ENCODE measurements at places on chromosomes 13 and 19.

GRCh38 chr13:93146584-93147297, 79.9 kb upstream of the GPC6 start:
- DNase-seq: no peak

DNA sequence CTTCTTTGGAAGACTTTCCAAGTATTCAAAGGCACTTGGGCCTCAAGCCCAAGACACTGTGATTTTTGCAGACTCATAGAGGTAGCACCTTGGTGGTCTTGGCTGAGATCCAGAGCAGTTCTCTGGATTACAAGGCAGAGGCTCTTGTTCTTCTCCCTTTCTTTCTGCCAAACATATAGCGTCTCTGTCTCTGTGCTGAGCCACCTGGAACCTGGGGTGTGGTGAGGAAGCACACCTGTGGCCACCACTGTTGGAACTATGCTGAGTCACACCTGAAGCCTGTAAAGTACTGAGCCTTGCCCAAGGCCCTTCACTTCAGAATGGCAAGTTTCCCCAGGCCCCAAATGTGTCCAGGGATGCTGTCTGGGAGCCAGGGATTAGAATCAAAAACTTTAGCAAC, 127.5 kb downstream of the FREM2 start:
- no peak for DNase-seq

- DNase-seq: no peak
Observed at GRCh38 chr13:114313061-114313860, 1.0 kb upstream of the CHAMP1 start.

- DNase-seq: no peak
Observed at GRCh38 chr13:114152285-114152645, 19.8 kb upstream of the RASA3 start.

DNA sequence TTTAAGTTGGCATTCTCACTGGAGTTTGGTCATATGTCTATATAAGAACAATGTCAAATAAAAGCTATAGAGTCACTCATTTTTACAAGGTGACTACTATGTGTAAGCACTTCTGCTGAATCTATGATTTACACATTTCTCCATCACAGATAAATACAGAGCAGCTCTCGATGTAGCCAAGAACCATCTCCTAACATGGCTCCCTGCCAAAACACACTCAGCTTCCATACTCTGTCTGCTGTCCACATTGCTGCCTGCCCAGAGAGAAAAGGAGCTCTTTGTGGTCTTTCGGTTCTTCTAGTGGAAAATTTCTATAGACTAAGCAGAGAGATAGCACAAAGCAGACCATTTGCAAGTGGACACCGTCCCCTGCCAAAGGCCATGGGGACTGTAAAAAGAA, 190.9 kb upstream of the KLF12 start:
- DNase-seq: no peak

DNA sequence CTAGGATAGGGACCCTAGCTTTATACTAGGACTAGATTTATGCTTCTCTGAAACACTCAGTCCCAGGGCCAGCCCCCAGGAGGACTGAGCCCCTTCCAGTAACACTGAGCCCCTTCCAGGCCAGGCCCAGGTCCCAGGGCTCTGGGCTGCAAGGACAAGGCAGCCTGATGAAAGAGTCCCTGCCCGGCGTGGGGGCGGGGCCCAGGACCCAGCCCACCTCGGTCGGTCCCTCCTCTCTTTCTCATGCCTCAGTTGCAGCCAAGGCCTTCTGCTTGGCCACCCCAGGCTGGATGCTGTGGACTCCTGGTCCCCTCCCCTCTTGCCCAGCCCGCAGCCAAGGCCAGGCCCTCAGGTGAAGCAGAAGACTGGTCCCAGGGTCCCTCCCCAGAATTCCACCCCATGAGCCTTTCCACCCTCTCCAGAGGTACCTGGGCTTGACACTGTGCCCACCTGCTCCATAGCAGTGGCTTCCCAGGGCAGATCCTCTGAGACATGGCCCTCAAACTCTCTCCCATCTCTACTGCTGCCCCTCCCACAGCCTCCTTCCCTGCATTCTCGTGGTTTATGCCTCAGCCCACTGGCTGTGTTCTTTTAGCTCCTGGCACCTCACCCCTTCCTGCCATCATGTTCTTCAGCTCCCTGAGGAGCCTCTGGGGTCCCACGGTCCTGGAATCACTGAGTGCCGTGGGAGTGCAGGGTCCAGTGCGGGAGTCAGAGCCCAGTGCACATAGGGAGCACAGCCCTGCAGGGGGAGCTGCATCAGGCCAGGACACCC, 53.6 kb upstream of the C1QTNF9B start:
- no peak for DNase-seq

DNA sequence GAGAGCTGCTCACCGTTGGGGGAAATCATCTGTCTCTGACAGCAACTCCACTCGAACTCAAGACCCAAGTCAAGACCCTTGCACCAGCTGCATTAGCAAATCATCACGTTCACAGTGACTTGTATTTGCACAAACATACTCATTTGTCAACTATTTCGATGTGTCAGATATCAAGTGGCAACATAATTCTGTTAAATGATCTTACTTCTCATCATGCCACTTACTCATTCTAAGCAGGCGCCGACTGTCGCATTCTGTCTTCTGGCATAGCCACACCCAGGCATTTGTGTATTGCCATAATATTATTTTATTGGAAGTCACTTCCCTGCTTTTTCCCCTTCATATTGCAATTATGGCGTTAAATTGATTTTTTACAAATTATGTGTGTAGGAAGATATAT, 23.0 kb upstream of the ATP1A3 start:
- DNase-seq: no peak

DNA sequence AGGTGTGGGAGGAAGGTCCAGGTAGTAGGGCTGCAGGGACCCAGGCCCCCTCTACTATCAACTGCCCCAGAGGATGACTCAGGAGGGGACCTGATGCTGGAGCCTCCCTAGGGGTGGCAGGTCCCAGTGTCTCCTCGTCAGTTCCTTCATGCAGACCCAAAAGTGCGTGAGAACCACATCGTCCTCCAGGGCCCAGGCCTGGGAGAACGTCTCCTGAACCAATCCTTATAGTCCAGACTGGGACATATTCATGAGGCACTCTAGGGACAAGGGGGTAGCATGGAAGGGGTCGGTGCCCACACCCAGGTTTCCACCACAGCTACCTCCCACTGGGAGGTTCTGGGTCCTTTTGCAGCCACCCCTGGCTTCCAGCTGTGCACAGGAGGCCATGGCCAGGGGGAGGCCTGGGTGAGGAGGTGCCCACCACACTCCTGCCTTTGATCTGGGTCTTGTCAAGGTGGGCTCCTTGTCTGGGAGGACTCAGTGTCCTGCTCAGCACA, 38.0 kb upstream of the TPM4 start:
- no peak for DNase-seq

Data from aorta (tissue), 5 donors.